ENCODE measurements at places on chromosomes 12 and 14.

DNA sequence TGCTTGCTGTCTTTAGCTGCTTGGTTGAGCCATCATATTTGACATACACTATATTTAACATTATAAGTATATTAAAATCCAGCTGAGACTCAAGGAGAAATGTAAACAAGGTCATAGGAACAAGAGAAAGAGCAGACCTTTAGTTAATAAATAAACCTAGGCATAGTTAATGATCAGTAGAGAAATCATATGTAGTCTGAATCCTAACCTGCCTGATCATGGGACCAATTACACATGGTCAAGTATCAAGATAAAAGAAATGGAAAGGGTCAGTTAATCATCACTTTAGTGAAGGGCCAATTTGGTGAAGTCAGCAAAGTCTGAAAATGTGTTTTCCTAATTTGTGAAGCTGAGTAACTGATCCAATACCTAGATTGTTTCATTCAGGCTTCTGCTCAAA lies 7.5 kb downstream of the RNF212B start:
- no peak for DNase-seq

DNA sequence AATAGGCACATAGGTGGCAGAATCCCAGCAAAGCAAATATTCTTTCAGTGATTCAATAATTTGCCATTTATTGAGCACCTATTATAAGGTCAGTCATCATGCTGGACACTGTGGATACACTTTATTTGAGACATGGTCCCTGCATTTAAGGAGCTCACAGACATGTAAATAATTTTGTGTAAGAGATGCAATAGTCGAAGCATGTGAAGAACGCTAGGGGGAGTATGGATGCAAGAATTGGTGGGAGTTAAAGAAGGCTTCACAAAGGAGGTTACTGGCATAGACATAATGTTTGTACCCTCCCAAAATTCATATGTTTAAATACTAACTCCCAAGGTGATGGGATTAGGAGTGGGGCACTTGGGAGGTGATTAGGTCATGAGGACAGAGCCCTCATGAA lies 260.6 kb upstream of the GARIN6 start:
- DNase-seq: no peak

DNA sequence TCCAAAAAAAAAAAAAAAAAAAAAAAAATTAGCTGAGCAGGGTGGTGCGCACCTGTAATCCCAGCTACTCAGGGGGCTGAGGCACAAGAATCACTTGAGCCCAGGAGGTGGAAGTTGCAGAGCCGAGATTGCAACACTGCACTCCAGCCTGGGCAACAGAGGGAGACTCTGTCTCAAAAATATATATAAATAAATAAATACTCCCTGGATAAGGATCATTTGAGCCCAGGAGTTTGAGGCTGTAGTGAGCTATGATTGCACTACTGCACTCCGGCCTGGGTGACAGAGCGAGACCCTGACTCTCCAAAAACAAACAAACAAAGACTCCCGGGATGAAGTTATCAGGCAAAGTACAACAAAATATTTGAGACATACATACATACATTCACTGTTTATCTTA lies 3.3 kb upstream of the NAA25 start:
- no peak for DNase-seq

DNA sequence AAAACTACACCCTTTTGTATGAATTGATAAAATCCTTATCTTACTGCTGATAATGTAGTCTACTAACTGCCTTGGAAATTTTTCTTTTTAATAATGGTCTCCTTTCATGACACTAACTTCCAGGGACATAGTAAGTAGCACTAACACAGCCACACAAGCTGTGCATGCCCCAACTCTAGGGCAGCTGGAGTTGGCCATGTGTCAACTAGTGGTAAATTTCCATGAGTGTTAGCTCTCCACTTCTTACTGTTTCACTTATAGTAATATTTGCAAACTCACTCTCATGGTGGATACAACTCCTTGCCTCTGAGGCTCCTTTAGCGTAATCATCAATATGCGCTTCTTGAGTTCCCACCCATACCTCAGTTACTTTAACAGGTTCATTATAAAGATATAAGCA lies 38.0 kb downstream of the LGR5 start:
- DNase-seq: no peak

DNA sequence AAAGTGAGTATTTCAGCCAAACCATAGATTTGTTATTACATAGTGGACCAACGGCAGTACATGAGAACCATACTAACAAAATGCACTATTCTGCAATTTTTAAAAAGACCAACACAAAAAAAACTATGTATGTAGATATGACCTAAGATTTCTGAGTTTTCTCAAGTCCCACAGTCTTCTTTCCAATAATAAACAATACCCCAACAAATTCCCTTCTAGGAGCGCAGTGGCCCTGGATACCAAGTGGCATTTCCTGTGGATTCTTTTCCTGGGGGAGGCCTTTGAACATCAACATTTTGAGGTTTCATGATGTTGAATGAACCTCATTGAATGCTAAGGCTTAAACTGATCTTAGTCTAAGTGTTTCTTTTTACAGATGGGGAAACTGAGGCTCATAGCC lies 210.5 kb downstream of the BCAT1 start:
- DNase-seq: no peak

DNA sequence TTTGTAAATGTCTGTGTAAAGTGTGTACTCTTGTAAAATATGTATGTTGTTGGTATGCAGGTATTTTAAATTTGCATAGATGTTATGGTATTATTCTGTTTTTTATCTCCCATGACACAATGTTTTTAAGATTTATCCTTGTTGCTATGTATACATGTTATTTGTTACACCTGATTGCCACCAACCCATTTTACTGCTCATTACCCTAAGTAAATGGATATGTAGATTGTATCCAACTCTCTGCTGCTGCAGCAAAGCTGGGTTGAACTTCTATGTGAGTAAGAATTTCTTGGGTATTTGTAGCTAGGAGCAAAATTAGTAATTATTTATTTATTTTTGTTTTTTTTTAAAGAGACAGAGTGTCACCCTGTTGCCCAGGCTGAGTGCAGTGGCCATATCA lies 6.2 kb downstream of the APAF1 start:
- no peak for DNase-seq

- no peak for DNase-seq
These were observed 910.0 kb downstream of the TMEM121 start for GRCh38 chr14:106436310-106436905.

DNA sequence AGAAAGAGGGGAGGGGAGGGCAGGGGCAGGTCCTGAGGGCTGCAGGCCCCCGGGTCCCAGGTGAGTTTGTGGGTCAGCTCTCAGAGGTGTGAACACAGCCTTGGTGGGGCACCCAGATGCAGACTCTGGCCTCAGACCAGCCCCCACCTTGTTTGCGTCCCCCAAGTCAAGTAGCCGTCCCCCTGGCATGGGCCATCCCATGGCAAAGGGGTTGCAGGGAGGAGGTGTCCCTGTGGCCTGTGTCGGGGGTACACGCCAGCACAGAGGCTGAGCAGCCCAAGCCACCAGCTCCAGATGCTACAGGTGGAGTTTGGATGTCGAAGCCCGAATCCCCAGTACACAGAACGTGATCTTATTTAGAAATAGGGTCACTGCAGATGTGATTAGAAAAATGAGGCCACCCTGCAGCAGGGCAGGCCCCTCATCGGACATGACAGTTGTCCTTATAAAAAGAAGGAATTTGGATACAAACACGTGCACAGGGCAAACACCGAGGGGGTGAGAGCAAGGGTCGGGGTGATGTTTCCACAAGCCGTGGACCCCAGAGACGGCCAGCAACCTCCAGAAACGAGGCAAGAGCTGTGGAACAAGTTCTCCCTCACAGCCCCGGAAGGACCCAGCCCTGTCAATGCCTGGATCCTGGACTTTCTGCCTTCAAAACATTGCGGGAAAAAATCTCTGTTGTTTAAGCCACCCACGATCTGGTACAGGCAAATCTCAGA lies 141.2 kb upstream of the C14orf180 start:
- no peak for DNase-seq

All from hypothalamus (tissue), 51 donors.